ENCODE measurements at places on chromosomes 7 and 10.

- no peak for DNase-seq
Measured at GRCh38 chr7:22358820-22359697, 2.1 kb upstream of the RAPGEF5 start.

- no peak for DNase-seq
Measured at GRCh38 chr10:86199041-86199440, 167.6 kb downstream of the GRID1 start.

- no peak for DNase-seq
Measured at GRCh38 chr7:106610996-106611886, 49.7 kb downstream of the CCDC71L start.

- DNase-seq = no peak
Measured at GRCh38 chr10:11336722-11337162, 274.7 kb downstream of the USP6NL start.

GRCh38 chr10:6621536-6621935 is 41.5 kb upstream of the PRKCQ start:
- DNase-seq = peak; percentile 28

DNA sequence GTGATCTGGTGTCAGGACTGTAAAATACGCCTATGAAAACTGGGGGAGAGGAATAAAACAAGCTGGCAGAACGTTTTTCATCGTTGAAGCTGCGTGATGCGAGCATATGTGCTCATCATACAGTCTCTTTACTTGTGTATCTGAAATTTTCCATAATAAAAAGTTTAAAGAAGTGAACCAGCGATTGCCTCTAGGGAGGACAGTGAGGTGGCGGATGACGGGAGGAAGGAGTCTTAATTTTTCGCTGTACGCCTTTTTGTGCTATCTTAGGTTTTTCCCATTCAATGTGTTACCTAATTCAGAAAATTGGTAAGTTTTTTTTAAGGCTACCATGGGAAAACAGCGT is 891 bp upstream of the WAPL start:
- no peak for DNase-seq

DNA sequence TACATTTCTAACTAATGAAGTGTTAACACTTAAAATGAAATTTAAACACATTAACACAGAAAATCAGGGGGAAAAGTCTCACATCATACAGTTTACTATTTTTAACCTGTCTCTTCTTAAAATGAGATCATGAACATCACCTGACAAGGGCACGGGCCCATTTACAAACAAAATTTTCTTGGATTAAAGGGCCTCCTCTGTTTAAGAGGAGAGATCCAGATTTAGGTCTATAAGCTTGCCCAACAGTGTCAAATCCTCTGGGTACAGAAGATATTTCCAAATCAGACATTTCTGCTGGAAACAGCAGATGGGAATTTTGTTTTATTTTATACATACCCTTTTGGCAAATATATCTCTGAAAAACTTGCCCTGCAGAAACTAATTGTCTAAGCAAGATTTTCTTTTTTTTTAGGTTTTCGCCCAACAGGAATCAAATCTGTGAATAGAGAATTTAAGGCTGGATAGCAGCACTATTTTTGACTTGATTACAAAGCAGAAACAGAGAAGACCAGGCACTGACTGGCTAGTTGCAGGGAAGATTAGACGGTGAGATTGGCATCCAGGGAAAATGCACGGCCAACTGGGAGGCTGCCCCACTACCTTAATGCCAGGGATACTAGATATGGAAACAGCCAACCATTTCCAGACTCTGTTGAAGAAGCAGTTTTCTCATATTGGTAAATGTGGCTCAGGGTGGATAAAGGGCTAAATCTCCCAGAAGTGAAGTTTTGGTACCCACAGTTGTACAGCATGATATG is 173.4 kb downstream of the LRRN3 start:
- DNase-seq = peak; percentile 13

- DNase-seq = no peak
Measured at GRCh38 chr7:34043461-34044305, 138.3 kb downstream of the BMPER start.

DNA sequence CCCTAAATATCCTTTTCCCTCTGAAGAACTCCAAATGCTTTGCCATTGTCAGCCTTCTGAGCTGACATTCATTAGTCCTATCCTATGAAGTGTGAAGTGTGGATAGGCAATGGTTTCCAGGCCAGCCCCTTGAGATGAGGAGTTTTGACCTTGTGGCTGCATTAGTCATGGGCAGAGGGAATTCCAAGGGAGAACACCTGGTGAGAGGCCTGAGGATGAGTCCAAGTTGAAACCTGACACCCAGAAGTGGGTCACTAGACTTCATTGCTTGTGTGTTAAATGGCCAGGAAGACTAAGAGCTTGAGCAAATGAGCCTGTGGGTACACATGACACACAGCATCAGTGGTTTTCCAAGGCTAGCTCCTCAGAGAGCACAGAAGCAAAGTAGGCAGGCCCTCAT is 260.8 kb downstream of the SKAP2 start:
- peak; percentile 98 for DNase-seq

DNA sequence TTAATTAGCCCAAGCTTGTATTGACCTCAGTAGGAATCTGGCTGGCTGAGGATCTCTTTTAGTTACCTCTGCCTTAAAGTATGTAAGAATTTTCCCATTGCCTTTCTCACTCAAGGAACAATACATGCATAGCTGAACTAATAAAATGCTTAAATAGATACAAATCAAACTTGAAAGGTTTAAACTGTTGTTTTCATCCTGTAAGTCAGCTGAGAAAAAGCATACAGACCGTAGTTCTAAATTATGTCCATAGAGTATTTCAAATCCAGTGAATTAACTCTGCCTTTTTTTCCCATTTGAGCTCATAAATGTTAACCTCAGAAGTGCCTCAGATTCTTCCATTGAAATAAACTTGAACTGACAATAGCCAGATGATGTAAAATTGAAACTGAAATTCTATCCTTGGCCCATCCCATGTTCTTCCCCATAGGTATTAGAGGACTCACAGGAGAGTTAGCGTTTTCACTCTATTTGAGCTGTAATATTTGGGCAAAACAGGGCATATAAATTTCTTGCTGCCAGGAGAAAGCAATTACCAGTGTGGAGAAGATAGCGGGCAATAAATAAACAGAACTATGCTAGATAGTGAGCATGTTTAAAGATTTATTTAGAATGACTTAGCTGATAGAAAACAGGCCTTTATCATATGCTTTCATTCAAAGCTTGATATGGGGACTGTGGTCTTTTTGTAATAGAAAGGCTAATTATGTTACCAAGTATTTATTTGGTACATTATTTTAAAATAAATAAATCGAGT is 163.7 kb downstream of the WNT2 start:
- DNase-seq = no peak

DNA sequence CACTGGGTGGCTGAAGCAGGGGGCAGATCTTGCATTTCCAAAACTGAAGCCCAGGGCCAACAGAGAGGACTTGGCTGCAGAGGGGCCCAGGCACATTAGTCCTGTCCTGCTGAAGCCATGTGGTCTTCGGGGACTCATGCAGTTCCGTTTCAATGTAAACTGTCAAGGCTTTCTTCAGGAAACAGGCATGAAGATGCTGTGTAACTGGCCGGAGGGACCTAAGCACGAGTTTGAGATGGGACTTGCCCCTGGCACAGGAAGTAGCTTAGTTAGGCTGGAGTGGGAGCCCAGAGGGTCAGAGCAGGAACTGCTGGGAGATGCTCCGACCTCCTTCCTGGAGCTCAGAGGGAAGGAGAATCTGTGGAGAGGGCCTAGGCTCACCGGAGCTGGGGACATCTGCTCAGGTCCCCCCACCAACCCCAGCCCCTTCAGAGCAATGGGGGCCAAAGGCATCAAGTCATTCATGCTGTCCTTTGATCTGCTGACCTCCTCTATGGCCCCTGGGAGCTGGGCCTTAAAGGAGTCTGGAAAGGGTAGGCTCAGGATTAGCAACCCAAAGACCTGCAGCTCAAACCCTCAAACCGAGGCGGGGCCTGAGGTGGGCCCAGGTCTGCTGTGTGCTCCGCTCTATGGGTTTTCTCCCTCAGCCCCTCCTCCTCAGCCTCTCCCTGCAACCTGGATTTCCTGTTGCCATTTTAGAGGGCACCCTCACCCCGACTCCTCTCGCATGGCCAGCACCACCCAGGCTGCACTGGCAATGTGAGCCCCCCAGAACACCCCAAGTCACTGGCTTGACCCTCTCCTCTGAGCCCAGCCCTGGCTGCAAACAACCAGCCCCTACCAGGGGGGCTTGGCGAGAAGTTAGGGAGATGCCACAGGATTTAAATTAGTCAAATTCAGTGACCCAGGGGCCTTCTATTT is 4.4 kb upstream of the MNX1 start:
- DNase-seq = no peak

DNA sequence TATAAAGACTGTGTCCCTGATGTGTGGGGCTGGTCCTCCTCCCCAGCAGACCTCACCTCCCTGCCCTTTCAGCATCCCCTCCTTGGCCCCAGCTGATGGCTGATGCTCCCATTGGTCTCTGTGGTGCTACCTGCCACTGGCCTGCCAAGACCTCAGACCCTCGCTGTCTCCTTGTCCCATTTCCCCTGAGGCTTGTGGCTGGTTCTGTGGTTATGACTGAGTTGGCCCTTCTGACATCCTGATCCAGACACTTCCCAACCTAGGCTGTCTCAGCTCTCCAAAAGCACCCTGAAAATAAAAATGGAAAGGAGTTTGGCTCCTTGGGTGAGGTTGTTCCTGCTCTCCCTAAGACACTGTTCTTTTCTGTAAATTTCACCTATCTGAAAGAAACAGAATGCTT is 214.2 kb downstream of the RPS24 start:
- no peak for DNase-seq

DNA sequence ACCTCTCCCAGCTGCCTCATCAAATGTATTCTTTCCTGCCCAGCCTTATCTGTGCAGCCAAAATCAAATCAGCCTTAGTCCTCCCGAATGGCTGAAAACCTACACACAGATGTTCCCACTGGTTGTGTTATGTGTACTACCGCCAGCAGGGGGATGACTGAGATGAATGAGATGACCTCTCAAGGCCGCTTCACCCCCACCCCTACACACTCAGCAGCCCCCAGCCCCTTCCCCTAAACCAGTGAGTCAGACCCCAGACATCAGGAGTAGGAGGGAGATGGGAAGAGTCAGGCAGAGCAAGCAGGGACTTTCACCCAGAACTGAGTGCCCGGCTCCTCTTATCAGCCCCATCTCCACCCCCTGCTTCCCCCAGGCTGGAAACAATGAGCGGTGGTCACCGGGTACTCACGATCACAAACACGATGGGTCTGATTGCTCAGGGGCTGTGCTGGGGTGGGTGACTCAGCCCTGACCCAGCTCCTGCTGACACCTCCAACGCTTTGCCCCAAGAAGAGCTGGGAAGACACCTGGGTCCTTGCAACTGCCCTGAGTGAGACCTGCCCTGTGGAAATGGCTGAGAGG is 6.5 kb upstream of the C10orf105 start:
- peak; percentile 10 for DNase-seq

DNA sequence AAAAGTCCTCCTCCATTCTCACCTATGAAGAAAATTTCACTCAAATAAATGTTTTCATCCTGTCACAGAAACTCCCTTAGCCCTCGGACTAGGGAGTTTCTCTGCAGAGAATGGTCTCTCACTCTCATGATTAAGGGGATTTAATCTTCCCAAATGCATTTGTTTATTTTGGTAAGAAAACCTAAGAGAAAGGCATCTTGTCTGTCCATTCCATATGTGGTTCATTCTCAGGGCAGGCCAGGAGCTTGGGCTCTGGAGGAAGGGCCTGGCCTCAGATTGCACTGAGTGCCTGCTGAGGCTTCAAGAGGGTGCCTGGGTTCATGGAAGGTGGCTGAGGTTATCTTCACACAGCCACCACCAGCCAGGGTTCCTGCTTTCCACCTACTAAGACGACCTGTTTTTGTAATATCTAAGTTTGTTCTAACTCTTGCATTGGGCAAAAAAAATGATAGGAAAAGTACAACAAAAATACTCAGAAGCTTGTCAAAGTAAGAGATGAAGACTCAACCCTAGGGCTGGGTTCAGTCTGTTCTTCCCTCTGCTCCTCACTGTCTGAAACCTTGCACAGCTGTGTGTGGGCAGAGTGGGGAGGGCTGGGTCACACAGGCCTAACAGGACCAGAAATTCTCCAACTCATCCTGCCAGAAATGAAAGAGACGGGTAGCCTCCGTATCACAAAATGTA is 186.7 kb downstream of the CXCL12 start:
- DNase-seq = no peak

DNA sequence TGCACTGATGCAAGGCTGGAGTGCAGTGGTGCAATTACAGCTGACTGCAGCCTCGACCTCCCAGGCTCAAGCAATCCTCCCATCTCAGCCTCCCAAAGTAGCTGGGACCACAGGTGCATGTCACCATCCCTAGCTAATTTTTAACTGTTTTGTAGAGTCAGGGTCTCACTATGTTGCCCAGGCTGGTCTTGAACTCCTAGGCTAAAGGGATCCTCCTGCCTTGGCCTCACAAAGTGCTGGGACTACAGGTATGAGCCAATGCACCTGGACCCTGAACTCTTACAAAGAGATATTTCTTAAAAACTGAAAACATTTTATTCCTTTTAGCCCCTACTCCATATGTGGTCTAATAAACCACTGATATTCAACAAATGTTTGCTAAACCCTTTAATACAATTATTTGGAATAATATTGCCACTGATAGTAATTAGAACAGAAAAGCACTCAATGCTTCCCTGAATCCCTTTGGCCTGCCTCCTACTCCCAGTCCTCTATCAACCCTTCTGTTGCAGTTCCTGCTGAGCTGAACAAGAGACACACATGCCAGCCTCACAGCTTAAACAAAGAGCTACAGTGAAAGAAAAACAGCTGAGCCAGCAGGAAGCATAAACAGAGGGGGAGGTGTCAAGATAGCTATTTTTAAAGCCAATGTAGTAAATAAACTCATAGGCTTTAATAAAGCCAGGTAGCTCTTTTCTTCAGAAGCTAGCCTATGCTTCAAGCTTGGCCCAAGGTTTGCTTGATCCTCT is 7.0 kb upstream of the GNAI1 start:
- DNase-seq = peak; percentile 18

- peak; percentile 92 for DNase-seq
Measured at GRCh38 chr10:123203393-123204126, 49.4 kb downstream of the BUB3 start.

- no peak for DNase-seq
Measured at GRCh38 chr7:43929529-43930457, 3.6 kb downstream of the UBE2D4 start.

GRCh38 chr7:2523941-2524807 is 4.6 kb downstream of the LFNG start:
- DNase-seq = peak; percentile 88

DNA sequence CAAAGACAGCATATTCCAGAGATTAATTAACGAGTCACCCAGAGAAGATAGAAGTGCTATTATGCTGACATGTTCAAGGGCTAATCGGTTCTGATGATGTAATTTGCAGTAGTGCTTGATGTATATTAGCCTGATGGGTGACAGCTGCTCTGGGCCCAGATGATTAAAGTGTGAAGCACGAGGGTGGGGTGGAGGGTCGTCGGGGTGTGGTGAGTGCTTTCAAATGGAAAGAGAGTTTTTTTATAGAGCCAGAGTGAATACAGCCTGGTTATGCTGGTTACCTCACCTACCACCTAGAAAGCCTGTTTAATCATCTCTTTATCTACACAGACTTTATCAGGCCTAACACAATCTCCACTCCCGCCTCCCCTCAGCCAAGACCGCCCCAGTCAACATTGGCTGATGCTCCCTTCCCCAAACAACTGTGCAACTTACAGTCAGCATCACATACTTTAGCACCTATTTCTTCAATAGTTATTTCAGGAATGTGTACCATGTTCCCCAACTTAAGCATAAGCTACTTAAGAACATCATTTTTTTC is 11.5 kb upstream of the STN1 start:
- DNase-seq = no peak

Data from kidney tubule cell (primary cell).